Esophagus squamous epithelium (tissue), 5 donors: ENCODE measurements at places on chromosomes 6 and 20.

- DNase-seq = no peak
Observed at GRCh38 chr6:122404444-122404843, 5.0 kb downstream of the HSF2 start.

DNA sequence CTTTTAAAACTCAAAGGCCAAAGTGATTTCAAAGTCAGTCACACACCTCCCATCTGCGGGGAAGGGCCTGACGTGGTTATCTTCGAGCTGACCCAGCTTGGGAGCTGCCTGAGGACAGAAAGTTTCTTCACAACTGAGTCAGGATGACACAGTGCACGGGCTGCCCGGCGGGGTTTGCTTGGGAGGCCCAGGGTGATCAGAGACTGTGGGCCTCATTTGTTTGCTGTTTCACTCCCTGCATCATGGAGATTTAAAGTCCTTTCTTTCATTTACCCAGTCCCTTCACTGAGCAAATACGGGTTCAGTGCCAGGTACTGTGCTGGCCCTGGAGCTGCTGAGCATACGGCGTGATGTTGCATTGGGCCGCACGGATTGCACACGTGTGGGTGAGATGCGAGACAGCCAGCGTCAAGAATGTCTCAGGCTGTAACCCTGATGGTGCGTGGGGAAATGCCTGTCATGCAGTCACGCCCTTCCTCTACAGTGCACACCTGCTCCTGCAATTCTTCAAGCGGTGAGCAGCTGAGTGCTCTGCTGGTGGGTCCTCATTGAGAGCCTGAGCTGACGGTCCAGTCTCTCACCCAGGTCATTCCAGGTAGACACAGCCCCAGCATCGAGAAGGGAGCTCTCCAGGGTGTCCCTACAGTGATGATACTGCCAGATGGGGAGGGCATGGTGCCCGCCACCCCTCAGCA is 82.7 kb upstream of the PMEPA1 start:
- DNase-seq = no peak

DNA sequence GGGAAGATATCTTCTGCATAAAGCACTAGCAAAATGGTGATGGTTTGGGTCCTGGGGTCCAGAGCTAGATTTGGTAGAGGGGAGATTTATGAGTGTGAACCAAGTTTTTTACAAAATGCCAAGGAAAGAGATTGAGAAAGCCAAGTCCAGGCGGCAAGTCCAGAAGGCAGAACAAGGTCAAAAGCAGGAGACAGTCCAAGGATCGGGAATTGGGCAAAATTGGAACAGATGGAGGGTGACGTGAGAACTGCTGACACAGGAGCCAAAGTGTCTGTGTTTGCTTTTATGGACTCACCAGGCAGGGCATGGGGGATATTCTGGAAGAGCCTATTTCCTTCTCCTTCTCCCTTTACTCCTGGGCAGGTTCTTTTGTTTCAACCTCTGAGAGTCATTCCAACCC is 4.1 kb downstream of the NHLRC1 start:
- DNase-seq = no peak

- DNase-seq = no peak
Observed at GRCh38 chr6:35687658-35688604, 784 bp downstream of the FKBP5 start.

DNA sequence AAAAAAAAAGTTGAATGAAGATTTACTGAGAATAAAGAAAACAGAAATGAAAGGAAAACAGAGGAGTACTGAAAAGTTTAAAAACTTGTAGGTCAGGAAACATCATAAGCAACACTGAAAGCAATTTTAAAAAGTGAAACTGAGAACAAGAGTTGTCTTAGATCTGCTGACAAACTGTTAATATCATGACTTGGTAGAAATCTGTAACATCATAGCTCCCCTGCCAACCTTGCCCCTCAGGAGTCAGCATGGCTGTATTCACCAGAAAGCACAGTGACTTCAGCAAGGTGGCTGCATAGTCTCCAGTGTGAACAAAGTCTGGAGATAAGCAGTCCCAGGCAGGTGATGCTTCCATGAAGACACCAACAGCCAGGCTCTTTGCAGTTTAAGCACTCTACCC is 5.3 kb downstream of the NAA20 start:
- DNase-seq = no peak

GRCh38 chr20:6636209-6637159 is 131.0 kb upstream of the BMP2 start:
- DNase-seq = no peak

DNA sequence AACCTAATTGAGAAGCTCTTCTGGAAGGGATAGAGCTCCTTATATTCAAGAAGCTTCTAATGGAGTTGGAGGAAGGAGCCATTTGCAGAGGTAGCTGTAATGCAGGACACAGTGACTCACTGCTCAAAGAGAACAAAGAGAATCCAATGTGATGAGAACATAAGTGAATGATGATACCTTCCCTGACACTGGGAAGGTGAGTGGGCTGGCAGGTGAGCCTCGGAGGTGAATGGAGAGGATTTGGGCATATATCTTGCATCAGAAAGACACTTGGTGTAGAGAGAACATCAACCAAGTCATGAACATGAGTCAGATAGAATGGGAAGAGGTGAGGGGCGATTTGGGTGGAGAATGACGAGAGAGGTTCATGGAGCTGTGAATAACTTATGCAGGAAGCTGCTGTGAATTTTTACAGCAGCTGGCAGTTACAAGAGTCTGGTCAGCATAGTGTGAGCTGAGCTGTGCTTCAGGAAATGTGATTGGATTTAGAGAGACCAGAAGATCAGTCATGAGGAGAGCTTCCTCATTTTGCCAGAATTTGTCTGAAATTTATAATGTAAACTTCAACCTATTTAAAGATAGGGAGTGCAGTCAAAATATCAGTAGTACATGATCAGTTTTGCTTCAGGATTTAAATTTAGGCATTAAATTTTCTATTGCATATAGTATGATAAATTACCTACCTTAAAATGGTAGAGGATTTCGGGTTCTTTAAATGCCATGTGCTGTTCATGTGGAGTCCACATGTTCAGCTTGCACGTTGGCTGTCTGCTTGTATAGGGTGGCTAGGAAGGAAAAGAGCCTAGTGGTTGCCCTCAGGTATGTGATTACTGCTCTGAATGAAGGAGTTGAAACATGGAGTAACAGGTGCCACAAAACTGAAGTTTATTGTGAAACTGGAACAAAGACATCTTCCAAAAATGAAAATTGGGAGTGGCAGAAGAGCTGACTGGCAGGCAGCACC is 59.2 kb upstream of the KIF25 start:
- no peak for DNase-seq

- DNase-seq = no peak
Observed at GRCh38 chr20:43415661-43416430, 41.9 kb upstream of the SRSF6 start.

GRCh38 chr20:14751191-14751590 is 413.8 kb upstream of the FLRT3 start:
- no peak for DNase-seq

DNA sequence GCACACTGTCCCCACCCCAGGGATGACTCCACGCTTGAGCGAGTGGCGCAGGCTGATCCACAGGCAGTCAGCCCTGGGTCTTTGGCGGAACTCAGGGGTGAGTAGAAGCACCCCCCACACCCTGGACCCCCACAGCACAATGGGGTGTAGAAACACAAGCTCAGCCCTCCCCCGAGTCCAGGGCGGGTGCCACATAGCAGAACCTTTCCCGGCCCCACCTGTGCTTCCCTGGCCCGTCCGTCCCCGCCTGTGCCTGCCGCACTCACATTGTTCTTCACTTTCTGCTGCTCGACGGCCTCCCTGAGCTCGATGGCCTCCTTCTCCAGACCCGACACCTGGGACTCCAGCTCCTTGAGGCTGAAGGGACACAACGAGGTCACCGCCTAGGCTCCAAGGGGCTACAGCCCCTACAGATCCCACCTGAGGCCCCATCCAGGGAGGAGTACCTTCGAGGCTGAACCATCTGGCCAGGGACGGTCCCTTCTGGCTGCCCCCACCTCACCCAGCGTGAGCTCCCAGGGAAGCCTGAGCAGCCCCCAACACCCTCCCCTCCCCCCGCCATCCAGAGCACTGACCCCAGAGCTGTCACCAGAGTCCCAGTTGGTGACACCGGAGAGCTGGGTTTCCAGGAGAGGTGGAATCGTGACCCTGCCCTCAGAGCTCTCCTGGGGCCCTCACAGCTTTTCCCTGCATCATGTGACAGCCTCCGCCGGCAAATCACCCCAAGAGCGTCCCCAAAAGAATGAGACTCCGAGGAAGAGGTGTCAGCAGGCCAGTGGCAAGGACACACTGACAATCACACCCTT is 55.6 kb downstream of the DSTN start:
- DNase-seq = no peak

- DNase-seq = no peak
Observed at GRCh38 chr20:11144114-11144950, 470.5 kb upstream of the JAG1 start.
